ENCODE measurements at places on chromosomes 7 and 10.

- no peak for DNase-seq
Observed at GRCh38 chr10:94042001-94042833, 48.5 kb downstream of the PLCE1 start.

- DNase-seq: no peak
Observed at GRCh38 chr7:107998150-107998549, 4.8 kb downstream of the LAMB1 start.

GRCh38 chr7:158320328-158320727 is 267.3 kb downstream of the PTPRN2 start:
- DNase-seq: no peak

DNA sequence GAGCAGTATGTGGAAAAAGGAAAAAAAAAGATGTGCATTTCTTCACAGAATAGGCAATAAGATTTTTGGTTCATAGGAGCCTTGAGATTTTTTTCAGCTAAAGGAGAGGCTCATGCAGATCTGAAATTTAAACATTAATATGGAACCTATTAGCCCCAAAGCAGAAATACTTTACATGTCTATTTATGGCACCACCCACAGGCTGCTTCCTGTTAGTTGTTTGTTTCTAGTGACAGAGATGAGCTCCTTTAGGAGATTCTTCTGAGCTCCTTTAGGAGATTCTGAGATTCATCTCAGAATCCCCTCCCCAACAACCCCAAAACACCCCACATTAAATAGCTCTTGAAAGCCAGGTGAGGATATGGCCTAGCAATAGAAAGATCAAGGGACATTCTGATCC is 27.9 kb upstream of the HPS1 start:
- DNase-seq: peak; percentile 22

DNA sequence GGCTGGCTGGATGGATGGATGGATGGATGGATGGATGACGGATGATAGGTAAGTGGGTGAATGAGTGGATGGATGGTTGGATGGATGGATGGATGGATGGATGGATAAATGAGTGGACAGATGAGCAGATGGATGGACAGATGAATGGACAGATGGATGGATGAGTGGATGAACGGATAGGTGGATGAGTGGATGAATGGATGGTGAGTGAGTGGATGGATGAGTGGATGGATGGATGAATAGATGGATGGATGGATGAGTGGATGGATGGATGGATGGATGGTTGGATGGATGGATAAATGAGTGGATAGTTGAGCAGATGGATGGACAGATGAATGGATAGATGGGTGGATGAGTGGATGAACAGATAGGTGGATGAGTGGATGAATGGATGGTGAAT is 340.7 kb upstream of the AUTS2 start:
- DNase-seq: no peak

- DNase-seq: no peak
Observed at GRCh38 chr7:35494407-35494806, 200.5 kb downstream of the HERPUD2 start.

GRCh38 chr7:47551668-47552440 is 30.1 kb downstream of the TNS3 start:
- DNase-seq: no peak

DNA sequence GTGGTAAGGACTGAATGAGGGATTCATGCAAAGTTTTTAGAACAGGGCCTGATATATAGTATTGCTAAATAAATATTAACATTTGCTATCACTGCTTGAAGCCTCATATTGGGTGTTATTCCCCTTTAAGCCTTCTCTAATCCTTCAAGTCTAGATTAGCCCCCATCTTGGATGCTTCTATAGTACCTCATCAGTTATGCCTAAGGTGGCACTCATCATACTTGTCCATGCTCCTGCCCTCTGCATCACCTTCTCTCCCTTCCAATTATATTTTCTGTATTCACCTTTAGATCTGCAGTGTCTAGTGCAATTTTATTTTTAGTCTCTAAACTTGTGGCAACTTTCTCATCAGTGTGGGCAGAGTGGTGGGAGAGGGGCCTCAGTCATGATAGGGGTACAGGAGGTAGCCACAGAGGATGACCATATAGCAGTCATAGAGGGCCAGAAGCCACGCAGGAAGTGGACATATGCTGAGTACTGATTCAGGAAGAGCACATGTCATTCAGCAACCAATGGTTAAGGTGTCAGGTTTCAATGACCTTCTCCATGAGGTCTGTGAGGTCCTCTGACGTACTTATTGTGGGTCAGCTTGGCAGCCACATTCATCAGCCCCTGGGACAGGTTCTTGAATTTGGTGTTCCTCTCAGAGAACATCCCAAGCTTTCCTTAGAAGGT is 2.5 kb downstream of the ENTPD1 start:
- DNase-seq: peak; percentile 25

GRCh38 chr7:126804604-126805003 is 448.1 kb downstream of the GRM8 start:
- no peak for DNase-seq

- peak; percentile 53 for DNase-seq
Observed at GRCh38 chr7:18320971-18321567, 174.5 kb upstream of the HDAC9 start.

DNA sequence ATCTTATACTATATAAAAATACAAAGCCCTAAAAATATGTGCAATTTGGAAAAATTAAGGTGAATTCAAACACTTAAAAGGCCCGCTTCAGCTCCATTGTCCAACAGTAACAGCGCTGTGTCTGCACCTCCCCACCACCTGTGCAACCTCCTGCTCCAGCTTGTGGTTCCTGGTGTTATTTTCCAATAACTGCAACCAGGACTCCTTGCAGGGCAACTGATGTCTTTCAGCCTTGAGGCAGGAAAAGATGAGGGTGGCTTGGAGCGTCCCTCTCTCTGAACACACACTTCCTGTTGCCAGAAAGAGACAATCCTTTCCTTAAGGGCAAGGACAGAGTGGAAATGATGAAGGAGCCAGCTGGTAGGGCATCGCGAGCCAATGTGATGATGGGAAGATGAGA is 336.0 kb downstream of the GLRX3 start:
- no peak for DNase-seq

GRCh38 chr10:78349165-78349516 is 315.5 kb downstream of the RPS24 start:
- no peak for DNase-seq

DNA sequence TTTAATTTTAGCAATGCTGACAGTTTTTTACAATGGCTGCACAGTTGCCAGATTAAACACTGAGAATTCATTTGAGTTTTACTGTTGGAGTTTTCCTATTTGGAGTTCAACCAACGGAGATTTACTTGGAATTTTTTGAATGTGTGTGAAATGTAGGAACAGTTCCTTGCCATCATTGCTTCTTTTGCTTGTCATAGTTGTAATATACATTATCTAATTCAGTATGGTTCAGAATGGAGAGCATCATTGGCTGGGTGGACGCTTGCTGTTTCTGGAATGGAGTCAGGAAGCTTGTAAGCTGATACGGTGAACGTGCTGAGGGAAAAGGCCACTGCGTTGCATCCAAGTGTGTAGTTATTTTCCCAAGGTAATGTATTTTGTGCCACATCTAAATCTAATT is 404.3 kb upstream of the KLF6 start:
- no peak for DNase-seq

DNA sequence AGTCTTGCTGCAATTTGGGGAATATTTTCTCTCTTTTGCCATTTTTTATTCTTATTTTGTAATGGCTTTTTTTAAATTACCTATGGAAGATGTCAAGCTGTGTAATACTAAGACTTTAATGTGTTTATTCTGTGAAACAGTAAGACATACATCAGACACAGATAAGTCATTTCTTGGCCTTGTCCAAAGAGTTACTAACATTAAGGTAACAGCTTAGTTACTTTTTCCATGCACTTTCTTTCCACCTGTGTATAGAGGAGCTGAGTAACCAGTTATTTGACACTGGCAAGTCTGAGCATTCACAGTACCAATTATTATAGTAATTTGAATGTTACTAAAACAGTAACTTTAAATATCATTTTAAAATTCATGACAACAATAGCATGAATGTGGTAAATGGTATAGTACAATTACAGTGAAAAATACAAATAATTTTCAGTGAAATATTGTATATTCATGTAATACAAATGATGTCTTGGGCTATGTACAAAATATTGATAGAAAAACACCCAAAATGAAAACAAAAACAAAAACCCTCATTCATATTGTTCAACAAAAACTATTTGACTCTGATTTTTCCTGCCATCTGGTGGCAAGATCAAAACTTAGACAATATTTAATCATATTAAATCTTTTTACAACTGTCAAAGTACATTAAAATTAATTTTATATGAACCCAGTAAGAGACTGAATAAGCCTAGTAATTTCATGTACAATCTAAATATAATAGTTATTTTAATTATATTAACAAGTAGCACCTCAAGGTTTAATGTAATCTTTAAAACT is 259.8 kb upstream of the SEMA3A start:
- no peak for DNase-seq

DNA sequence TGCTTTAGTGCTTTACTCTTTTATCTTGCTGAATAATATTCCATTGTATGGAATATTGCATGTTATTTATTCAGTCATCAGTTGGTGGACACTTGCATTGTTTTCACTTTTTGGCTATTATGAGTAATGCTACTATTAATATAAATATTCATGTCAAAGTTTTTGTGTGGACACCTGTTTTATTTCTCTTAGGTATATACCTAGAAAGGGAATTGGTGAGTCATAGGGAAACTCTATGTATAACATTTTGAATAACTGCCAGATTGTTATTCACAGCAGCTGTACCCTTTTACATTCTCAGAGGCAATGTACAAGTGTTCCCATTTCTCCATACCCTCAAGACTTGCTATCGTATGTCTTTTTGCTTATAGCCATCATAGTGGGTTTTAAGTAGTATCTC is 268.7 kb downstream of the SEMA3A start:
- no peak for DNase-seq

DNA sequence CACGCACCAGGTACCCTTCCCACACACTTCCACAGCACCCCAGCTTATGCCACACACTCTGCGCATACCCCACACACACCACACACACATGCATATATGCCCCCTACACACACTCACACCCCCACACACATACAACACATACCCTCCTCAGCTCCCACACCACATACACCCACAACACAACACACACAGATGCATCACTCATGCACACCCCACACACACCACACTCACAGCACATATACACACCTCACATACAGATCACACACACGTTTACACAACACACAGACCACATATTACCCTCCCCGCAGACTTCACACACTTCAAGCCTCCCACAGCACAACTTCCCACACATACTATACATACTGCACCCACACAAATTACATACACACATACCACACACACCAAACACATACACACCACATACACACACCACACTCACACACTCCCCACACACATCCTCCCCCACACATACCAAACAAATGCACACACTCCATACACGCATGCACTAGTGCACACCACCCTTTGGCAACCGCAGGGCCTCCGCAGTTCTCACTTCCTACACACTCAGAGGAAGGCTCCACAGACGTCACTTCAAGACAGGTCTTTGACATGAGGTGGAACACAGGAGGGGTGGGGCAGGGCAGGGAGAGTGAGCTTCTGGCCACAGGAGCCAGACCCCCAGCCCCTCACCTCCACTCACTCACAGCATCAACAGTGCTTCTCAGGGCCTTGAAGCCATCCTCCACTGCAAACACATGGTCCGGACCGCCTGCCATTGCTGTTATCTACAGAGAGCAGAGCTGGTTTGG is 18.5 kb upstream of the ANTXRL start:
- DNase-seq: no peak

- DNase-seq: no peak
Observed at GRCh38 chr7:94848992-94849576, 58.3 kb upstream of the PPP1R9A start.

DNA sequence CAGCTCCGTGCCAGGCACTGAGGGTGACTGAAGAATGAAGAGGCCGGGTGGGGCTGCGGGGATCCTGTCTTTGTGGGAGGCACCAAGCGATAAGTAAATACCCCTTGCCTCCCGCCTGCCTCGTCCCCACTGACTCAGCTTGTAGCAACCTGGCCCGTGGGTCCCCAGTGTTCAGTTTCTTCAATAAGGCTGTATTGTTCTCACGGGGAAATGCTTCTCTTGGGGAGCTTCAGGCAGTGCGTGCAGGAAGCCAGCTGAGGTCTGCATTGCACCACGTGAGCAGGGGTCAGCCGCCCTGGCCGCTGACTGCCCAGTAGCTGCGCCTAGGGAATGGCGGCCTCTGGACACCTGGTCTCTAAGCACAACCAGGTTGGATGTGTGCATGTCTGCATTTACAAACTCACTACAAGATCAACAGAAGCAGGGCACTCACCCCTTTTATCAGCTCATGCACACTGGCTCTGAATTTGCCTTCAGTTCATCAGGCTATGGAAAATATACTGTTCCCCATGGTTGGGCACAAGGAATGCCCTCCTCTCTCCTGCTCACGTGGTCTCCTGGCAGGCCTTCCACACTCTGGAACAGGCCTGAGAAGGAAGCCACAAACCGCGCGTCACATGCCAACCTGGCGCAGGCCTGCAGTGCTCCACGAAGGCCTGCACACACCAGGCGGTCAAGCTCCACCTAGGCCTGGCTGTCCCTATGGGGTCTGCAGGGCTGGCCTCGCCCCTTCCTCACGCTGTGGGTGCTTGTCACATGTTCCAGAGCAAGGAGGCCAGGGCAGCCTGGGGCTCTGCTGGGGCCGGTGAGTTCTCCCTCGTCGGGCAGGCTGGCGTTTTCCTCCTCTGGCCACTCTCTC is 135.7 kb upstream of the RNF32 start:
- no peak for DNase-seq

DNA sequence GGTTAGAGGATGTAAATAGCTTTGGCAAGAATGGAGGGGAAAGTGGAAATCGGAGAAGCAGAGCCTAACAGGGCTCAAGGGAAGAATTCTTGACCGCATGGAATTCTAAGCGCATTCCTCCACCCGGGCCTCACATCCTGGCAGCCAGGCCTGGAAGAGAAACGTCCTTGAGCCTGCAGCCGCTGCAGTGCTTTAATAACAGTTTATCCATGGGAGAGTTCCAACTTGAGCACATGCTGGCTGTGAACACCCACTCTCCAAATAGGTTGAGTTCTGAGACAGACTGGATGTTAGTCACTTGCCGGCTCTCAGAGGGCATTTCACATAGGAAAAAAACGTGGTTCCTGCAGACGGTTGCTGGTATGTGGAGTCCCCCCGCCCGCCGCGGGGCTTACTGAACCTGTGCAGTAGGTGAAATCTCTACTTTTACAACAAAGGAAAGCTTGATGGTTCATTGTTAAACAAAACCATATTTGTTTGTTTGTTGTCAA is 61.4 kb upstream of the STEAP1B start:
- peak; percentile 40 for DNase-seq

GRCh38 chr10:63591600-63592379 is 70.6 kb downstream of the REEP3 start:
- no peak for DNase-seq

DNA sequence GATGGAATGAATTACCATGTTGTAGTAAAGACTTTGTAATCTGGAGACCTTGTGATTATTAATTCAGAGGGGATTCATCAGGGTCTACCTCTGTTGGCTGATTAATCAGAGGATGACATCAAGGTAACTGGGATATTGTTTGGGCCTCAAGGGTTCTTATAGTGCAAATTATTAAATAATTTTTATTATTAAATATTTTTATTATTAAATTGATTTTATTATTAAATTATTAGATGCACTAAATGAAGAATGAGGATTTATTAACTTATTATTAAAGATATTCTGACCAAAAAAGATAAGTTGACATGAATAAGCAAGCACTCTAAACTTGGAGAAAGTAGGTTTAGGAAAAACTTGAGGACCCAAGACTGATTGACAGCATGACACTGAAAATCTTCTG is 661.7 kb downstream of the NRG3 start:
- no peak for DNase-seq

All from suppressor macrophage treated with lipopolysaccharide for 1 hour (primary cell).